Activated naive CD8-positive, alpha-beta T cell treated with anti-CD3 and anti-CD28 coated beads, Interleukin-2, amount 50 U/mL, for 16 hours (primary cell): ENCODE measurements at places on chromosomes 5 and 9.

DNA sequence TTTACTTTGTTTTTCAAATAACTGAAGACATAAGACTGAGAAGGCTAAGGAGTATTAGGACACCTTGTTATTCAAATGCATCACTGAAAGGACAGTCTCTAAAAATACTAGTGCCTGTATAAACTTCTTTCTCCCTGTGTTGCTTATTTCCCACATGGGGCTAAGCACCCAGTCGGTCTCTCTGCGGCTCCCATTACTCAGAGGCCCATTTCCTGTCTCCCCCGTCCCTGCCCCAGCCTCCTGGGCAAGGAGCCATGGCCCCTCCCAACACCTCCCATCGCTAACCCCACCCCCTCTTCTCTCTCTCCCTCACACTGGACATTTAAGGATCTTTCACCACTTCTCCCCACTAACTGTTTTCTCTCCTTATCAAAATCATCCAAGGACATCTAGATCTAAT lies 81.9 kb downstream of the EBF1 start:
- DNase-seq = no peak

- no peak for DNase-seq
Observed at GRCh38 chr5:173010021-173010420, 26.4 kb downstream of the ATP6V0E1 start.

DNA sequence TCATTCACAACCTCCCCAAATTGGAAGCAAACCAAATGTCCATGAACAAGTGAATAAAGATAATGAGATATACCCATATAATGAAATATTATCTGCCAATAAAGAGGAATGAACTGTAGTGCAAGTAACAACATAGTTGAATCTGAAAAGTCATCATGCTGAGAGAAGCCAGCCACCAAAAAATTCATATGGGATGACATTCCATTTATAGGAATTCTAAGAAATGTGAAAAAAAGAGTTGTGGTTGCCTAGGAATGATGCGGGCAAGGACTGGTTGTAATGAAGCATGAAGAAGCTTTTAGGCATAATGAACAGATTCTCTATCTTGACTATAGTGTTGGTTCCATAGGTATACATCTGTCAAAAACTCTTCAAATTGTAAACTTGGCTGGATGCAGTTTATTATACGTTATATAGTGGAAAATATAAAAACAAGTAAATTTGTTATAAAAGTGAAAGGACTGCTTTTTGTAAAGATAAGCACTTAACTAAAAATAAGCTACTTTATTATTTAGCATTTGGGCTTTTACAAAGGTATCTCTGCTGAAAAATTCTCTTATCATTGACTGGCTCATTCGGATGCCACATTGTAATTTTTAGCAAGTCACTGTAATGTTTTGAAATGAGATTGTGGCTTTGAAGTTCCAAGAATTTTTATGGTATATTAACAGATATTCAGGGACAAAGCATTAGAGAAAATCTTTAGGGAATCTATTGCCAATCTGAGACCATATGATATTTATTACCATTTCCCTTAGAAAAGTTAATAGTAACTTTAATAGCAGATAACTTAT lies 21.2 kb upstream of the TTC23L start:
- DNase-seq = no peak

DNA sequence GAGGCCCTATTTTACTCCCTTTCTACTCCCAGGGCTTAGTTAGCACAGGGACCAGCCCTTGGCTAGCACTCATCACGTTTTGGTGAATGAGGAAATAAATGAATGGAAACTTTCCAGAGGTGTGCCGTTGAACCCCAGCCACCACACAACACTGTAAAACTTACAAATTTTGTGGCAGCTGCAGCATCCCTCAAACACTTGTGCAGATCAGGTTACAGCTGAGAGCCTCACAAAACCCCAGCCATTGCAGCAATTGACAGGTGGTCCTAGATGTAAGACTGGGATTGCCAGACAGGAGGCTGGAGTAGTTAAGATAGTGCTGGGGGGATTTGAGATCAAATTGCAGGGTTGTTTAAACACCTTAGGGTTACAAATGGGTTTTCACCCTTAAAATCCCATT lies 482.2 kb upstream of the KIF2A start:
- DNase-seq = no peak

GRCh38 chr5:68134669-68135313 lies 80.8 kb upstream of the PIK3R1 start:
- no peak for DNase-seq

GRCh38 chr9:133887540-133888047 lies 104.5 kb downstream of the VAV2 start:
- DNase-seq = no peak

DNA sequence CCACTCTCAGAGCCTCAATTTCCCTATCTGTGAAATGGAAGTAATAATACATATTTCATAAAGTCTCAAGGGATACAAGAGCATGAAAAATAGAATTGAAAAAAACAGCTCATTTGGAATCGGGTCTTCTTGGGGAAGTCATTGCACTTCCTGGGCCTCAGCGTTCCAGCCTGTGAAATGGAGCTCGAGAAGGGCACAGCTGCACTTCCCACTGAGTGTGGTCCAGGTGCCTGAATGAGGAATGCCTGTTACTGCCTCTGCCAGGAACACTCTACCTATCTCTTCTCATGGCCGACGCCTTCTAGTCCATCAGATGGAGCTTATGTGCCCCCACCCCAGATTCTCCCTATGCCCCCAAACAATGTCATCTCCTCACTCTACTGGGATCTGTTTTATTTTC lies 924 bp upstream of the NEURL1B start:
- DNase-seq = no peak

GRCh38 chr5:79990205-79990597 lies 861 bp downstream of the MTX3 start:
- no peak for DNase-seq
